ENCODE measurements at places on chromosomes 16 and 17. TPM values are rescaled to one million over a fixed set of nuclear protein-coding genes. Genes with fewer than 3 reads are reported as not detected.

The NXN gene
- 0.49 TPM for total RNA-seq

The ACAP1 gene
- 119 TPM for total RNA-seq

The SP6 gene
- total RNA-seq, result 0.05 TPM

The CCL17 gene
- total RNA-seq, result 41.5 TPM

The SLC38A7 gene
- total RNA-seq, result 14.5 TPM

The HID1 gene
- 1.3 TPM for total RNA-seq

The GPR139 gene
- total RNA-seq, result not detected

The RCVRN gene
- not detected for total RNA-seq

The CHD9NB gene
- total RNA-seq, result not detected

The KLHL10 gene
- not detected for total RNA-seq

The SLC35G6 gene
- total RNA-seq, result not detected

The SLC16A5 gene
- 1.2 TPM for total RNA-seq

The OMG gene
- total RNA-seq, result 0.15 TPM

The WSCD1 gene
- total RNA-seq, result 0.08 TPM

The P3H4 gene
- 3.6 TPM for total RNA-seq

The SLFN11 gene
- 17.0 TPM for total RNA-seq

The VTN gene
- total RNA-seq, result 0.60 TPM

The KRT27 gene
- total RNA-seq, result not detected

The CCL4L2 gene
- total RNA-seq, result 83.5 TPM

The CCL22 gene
- 80.2 TPM for total RNA-seq

The ABI3 gene
- 22.7 TPM for total RNA-seq

The APOH gene
- total RNA-seq, result 0.73 TPM

The MMD gene
- total RNA-seq, result 12.4 TPM

The FMNL1 gene
- total RNA-seq, result 158 TPM

The CMTM1 gene
- total RNA-seq, result 3.1 TPM

The NPIPA3 gene
- total RNA-seq, result 1.5 TPM

The BPTF gene
- 62.1 TPM for total RNA-seq

The C1QL1 gene
- not detected for total RNA-seq

The UMOD gene
- not detected for total RNA-seq

The TPPP3 gene
- total RNA-seq, result not detected

The G6PC1 gene
- not detected for total RNA-seq

The SPATA32 gene
- 0.27 TPM for total RNA-seq

The RNF227 gene
- total RNA-seq, result 5.0 TPM

The PABPN1L gene
- not detected for total RNA-seq

The TNFSF12 gene
- 6.5 TPM for total RNA-seq

The RPRML gene
- not detected for total RNA-seq

The KRTAP2-1 gene
- total RNA-seq, result not detected

The IGF2BP1 gene
- 0.32 TPM for total RNA-seq

The TNS4 gene
- total RNA-seq, result 4.7 TPM

The TPSD1 gene
- not detected for total RNA-seq

The RAB37 gene
- 0.29 TPM for total RNA-seq

The KRTAP2-3 gene
- not detected for total RNA-seq

The KRT24 gene
- total RNA-seq, result not detected

The ADAD2 gene
- not detected for total RNA-seq
